ENCODE measurements at places on chromosomes 1 and 21. TPM values are rescaled to one million over a fixed set of nuclear protein-coding genes. Genes with fewer than 3 reads are reported as not detected.

DNA sequence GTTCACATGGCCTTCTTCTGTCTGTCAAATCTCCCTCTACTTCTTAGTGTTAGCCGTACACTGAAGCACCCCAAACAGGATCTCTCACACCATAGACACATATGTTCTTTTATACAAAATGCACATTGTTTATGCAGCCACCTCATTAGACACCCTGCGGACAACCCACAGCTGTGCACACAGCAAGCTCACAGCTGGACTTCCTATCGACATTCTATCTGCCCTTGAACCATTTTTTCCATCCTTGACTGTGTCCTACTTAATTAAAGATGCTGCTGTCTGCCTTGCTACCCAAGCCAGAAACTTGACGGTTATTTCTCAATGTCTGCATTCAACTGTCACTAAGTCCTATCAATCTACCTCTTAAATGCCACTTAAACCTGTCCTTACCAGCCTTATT lies 3.2 kb upstream of the ZBTB21 start:
- no peak for DNase-seq

ZNF644 gene
- total RNA-seq: 38.0 TPM

GRCh38 chr21:43925096-43925481 lies 60.1 kb downstream of the AGPAT3 start:
- DNase-seq: no peak

GRCh38 chr1:37400466-37401225 lies 73.7 kb upstream of the ZC3H12A start:
- DNase-seq: no peak

GPA33 gene
- total RNA-seq: 3.5 TPM

GRCh38 chr1:10168912-10169514 lies 41.4 kb upstream of the KIF1B start:
- DNase-seq: no peak

RIPK4 gene
- 0.27 TPM for total RNA-seq

All from hematopoietic multipotent progenitor cell (in vitro differentiated cells).